ENCODE measurements at places on chromosomes 4 and X. TPM values are rescaled to one million over a fixed set of nuclear protein-coding genes. Genes with fewer than 3 reads are reported as not detected.

DNA sequence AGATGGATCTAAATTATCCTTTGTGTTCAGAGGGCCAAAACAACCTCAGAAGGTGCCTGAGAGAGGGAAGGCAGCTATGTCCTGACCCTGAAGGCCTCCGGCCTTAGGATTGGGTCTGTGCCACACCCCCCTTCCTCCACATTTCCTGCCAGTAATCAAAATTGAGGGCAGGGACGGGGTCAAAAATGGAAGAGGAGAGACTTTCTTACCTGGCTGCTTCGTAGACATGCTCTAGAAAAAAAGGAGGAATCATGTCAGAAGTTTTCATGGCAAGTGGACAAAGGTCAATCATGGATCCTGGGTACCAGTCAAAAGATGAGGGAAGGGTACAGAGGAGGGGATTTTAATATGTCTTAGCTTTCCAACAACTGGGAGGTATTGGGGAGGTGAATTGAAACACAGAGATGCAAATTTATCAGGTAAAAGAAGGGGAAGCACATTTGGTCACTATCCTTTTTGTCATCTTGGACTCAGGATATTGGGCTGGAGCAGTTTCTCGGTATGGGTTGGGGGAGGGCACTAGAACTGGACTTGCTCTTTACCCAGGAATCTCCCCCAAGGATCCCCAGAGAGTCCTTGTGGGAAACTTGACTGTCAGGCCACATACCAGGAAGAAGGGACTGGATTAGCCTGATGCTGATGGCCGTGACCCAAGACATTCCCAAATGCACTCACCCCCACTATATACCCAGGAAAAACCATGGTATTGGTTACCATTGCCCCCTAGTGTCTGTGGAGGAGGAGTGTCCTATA is 17.1 kb downstream of the VSIG4 start:
- no peak for ATAC-seq

Gene FRMD7
- not detected for total RNA-seq

Gene F8A1
- 19.6 TPM for total RNA-seq

DNA sequence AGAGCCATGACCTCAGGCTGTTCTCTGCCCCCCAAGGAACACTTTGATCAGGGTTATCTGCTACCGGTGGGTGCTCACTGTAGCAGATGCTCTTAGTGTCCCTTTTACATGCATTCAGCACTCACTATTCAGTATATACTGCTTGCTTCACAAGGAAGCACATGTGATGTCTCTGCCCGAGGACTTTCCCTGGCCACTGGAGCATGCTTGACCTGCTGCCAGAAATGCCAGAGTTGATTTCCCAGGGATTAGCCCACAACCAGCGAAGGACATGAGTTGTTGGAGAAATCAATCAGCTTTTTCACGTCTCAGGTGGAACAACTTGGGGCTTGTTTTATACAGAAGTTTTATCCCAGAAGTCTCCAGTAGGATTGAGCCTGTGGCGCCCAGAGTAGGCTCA is 51.2 kb upstream of the RPS6KA3 start:
- ATAC-seq: no peak

- no peak for ATAC-seq
Measured at GRCh38 chr4:142901166-142901662, 55.1 kb upstream of the INPP4B start.

Gene HTN1
- total RNA-seq: not detected

DNA sequence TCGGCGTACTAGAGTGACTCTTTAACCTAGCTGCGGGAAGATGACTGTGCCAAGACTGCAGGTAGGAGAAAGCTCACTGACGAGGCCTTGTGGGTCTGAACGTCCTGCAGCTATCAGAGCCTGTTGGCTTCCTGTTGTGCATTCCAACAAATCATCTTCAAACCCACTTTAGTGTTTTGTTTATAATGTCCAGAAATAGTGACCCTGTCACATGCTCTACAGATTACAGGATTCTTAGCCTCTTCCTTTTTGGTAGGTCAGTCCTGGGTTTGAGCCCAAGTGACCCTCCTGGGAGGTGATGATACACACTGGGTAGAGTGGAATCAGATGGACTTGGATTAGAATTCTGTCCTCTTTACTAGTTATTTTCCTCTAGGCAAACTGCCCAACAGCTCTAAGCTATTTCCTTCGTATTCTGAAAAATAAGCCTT is 33.2 kb downstream of the HTT start:
- no peak for ATAC-seq

DNA sequence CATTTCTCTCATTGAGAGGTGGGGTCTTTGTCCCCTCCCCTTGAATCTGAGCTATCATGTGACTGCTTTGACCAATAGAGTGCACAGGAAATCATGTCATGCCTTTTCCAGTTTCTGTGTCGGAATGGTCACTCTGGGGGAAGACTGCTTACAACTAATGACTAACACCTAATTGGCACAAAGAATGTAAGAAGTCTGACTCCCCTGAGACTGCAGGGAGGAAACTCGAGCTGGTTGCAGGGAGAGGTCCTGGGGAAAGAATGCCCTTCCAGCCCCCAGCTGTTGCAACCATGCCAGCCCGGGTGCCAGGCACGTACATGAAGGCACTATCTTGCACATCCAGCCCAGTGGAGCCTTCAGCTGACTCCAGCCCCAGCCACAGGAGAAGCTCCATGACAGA is 254.2 kb downstream of the DHX15 start:
- no peak for ATAC-seq

DNA sequence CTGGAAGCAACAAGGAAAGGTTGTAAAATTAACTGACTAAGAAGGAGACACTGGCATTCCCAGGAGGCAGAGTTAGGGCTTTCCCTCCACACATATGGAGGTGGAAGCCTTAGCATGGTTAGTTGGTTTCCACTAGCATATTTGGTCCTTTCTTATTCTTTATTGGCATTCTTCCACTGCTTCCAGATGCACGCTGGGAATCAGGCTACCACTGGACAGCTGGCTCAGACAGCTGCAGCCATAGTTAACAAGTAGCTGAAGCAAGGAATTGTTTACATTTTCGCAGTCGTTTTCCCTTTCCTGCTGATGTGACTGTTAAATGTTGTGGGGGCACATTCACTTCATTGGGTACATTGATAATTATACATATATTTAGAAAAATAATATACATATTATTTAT is 169.2 kb downstream of the GRIA2 start:
- no peak for ATAC-seq

Gene GYPE
- not detected for total RNA-seq

Gene MAGEA2
- total RNA-seq: not detected

- ATAC-seq: no peak
Measured at GRCh38 chrX:119190831-119191230, 45.3 kb upstream of the PGRMC1 start.

DNA sequence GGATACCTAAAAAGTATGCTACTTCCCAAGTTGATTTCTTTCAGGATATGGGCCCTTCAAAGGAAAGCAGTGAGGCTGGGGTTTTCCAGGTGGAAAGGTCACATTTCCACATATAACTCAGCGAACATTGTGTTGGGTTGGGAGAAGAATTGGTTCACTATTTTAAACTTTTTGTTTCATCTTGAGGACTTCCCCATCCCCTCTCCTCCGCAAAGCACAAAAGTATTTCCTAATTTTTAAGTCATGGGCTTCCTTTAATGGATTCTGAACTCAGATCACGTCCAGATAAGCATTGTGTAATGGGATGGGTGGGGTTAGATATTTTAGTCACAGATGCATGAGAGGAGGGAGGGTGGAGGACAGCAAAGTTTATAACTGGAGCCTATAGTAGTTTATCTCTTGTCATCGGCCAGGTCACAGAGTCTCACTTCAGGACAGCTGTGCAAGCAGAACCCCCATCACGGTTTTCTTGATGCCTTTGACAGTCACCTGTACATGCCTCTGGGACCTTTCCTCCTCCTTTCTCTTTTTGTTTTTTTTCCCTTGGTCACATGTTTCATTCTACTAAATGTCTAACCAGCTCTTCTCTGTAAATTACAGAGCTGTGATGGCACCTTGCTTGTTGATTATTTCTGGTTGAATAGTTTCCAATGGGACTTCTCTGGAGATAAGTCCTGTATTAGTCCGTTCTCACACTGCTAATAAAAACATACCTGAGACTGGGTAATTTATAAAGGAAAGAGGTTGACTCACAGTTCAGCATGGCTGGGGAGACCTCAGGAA is 115.4 kb downstream of the PTTG2 start:
- no peak for ATAC-seq

Gene MID1
- 18.3 TPM for total RNA-seq

DNA sequence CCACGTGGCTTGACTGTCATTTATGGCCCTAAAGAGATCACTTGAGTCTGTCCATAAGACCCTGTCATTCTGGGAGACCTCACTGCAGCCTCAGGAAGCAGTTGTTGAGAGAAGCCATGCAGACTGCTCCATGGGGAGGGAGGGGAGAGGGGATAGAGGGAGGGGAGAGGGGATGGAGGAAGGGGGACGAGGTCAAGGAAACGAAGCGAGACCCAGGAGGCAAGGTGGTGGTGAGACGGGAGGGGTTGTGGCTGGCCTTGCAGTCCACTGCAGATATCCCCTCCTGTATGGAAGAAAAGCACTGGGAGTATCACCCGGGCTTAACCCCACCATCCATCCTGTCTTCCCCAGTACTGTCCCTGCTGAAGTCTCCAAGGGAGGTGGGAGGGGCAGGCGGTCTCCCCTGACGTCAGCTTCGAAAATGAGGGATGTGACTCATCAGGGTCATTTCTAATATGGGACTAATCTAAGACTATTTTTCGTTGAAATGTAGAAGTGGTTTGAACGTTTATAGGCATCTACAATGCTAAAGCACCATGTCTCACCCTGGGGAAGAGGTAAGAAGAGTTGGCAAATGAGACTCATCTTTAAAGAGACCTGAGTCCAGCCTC is 5.6 kb downstream of the TMEM255A start:
- ATAC-seq: no peak

Data from esophagus mucosa (tissue), 1 donor.